Fibroblast of skin of right biceps (primary cell): ENCODE measurements at places on chromosomes 2 and 18.

- DNase-seq = no peak
These were observed 140.2 kb downstream of the BCL11A start for GRCh38 chr2:60413069-60413813.

GRCh38 chr2:229001196-229001595 lies 269.9 kb downstream of the PID1 start:
- DNase-seq = no peak

DNA sequence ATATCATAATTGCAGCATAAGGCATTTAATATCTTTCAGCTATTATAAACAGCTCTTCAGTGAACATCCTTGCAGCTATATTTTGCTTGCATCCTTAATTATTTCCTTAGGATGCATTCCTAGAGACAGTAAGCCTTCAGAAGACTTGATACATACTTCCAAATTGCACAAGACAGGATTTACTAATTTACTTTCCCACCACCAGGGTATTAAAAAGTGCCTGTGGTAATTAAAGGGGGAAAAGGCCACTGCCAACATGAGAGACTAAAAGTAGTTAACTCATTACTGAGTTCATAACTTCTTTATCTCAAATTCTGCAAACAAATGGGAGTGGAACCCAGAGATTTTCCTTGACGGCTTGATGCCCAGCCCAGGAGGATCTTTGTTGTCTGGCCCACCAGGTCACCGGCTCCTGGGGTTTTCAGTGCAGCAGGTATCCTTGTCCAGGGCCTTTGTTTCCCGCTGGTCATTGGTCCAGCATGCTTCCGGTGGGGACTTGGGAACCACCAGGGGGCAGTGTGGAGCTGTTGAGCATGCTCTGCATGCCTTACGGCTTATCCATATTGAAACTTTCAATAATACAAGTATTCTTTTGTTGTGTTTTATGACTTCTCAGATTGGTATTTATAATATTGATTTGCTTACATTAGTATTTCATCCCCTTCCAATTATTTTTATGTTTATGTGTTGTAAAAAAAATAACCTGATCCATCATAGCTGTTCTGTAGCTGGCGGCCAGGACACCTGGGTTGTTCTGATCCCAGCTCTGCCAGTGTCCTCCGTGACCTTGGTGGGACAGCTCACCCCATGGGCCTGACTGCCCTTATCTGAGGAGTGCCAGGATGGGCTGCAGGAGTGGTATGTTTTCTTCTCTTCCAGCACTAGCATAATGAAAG lies 61.4 kb downstream of the TGOLN2 start:
- DNase-seq = peak; percentile 62

DNA sequence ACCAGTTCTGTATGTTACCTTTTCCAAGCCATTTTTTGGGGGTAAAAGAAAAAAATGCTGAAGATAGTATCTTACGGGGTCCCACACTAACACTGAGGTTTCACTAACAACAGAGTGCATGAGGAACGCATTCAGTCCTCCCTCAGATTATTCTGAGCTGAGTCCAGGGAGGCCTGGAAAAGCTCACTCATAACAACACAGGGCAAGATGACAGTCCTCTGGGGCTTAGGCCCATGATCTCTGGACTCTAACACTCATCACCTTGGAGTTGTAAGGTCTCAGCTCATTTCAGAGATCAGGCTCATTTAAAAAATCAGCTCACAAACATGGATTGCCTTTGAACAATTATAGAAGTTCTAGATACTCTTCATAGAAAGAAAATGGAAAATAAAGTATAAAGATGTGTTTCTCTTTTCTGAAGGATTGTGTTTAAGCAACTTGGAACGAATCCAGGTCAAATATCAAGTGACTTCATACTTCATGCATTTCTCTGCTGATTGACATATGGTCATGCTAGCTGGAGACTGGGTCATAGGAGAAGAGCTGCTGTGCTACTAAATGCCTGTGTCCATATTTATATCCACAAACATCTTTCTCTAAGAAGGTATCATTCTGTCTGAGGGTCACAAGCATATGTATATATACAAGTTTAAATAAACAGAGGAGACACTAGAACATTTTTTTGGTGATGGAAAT lies 265.8 kb downstream of the ALK start:
- DNase-seq = peak; percentile 45

- no peak for DNase-seq
These were observed 31.8 kb upstream of the TMEM131 start for GRCh38 chr2:98027538-98027937.

- DNase-seq = no peak
These were observed 4.7 kb upstream of the CAPN10 start for GRCh38 chr2:240581811-240582210.

- no peak for DNase-seq
These were observed 13.7 kb upstream of the INO80C start for GRCh38 chr18:35511428-35511827.
